ENCODE measurements at places on chromosomes 1 and 21. TPM values are rescaled to one million over a fixed set of nuclear protein-coding genes. Genes with fewer than 3 reads are reported as not detected.
A peak's percentile ranks its signal among the peaks of the same experiment; 100 is the strongest.

The TMPRSS2 gene
- not detected for total RNA-seq

The KIRREL1 gene
- total RNA-seq = not detected

The PDZK1IP1 gene
- not detected for total RNA-seq

The ARHGEF19 gene
- total RNA-seq = 16.7 TPM

The SERPINC1 gene
- total RNA-seq = not detected

The HAO2 gene
- total RNA-seq = not detected

The PCAT6 gene
- total RNA-seq = not detected

The FAAH gene
- total RNA-seq = 7.7 TPM

The ADGRB2 gene
- total RNA-seq = 2.0 TPM

The LINGO4 gene
- 0.52 TPM for total RNA-seq

The STUM gene
- total RNA-seq = not detected

The IL24 gene
- total RNA-seq = not detected

The CD48 gene
- 329 TPM for total RNA-seq

The PIGR gene
- not detected for total RNA-seq

GRCh38 chr1:85295006-85295431, 18.6 kb upstream of the BCL10 start:
- DNase-seq = no peak

- no peak for DNase-seq
Measured at GRCh38 chr1:211349741-211350140, 23.1 kb downstream of the TRAF5 start.

DNA sequence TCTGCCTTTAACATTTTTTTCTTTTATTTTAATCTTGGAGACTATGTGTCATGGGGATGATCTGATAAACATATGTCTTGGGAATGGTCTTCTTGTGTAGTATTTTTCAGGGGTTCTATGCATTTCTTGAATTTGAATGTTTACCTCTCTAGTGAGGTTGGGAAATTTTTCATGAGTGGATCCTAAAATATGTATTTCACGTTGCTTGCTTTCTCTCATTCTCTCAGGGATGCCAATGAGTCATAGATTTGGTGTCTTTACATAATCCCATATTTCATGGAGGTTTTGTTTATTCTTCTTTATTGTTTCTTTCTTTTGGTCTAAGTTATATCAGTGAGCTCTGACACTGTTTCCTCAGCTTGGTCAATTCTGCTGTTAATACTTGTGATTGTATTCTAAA, 1237.2 kb downstream of the PLA2G4A start:
- DNase-seq = no peak

- DNase-seq = no peak
Measured at GRCh38 chr1:239443361-239443760, 57.0 kb downstream of the CHRM3 start.

GRCh38 chr1:201896951-201897391, 8.3 kb downstream of the SHISA4 start:
- DNase-seq = no peak

GRCh38 chr1:110348771-110349170, 9.6 kb downstream of the RBM15 start:
- no peak for DNase-seq

- no peak for DNase-seq
Measured at GRCh38 chr1:236604905-236605806, 840 bp upstream of the HEATR1 start.

DNA sequence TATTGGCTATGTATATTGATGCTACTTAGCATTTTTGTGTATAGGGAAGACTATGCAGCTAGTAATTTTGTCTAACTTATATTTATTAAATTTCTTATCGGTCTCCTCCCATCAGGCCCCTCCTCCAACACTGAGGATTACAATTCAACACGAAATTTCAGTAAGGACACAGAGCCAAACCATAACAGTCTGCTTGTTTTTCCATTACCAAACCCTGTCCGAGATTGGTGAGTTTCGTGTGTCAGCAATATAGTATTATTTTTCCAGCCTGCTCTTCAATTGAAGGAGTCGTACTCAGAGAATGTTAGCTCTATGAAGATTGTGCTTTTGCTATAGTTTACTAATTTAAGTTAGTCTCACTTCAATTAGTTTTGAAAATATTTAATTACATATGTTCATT, 1495.3 kb downstream of the MRPL39 start:
- DNase-seq = no peak

DNA sequence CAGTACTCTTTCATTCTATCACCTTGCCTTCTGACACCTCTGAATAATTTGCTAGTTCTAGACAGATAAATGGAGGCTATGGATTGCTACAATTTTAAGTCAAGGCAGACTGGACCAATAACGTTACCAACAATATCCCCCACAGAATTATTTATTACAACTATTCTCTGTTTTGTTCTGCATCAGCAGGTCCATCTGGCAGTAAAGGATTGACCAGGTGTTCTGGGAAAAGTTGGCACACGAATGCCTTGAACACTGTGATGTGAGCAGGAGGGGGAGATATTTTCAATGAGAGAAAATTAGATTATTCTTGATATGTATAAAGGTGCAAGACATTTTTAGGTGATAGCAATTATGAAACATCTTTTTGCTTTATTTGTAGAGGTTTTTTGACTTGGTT, 718.8 kb upstream of the TMPRSS15 start:
- DNase-seq = no peak

DNA sequence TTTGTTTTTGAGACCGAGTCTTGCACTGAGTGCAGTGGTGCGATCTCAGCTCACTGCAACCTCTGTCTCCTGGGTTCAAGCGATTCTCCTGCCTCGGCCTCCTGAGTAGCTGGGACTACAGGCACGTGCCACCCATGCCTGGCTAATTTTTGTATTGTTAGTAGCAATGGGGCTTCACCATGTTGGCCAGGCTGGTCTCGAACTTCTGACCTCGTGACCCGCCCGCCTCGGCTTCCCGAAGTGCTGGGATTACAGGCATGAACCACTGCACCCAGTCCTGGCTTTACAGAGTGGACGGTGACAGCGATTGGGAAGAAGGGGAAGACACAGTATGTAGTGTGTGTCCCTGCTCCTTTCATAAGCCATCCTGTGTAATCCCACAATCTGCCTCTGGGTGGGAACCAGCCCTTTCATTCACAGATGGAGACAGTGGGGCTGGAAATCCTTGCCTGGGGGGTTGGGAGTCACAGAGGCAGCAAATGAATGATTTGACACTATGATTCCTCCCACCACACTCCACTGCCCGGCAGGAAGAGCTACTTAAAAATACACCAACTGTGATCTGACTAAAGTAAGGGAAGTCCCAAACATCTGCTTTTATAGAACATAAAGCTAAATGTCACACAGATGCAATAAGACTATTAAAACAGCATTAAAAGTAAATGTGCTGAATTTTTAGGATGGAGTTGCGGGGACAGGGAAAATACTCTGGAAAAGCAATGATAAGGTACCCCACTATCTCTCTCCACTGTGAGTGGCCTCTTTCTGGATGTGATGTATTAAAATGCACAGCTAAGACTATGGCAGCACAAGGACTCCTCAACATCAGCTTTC, 4.5 kb downstream of the PARP1 start:
- DNase-seq = no peak

GRCh38 chr1:72462186-72462905, 180.0 kb upstream of the NEGR1 start:
- no peak for DNase-seq

- peak; percentile 52 for DNase-seq
Measured at GRCh38 chr1:28737307-28738132, 780 bp downstream of the YTHDF2 start.

GRCh38 chr21:15894596-15894995, 164.8 kb downstream of the USP25 start:
- DNase-seq = no peak

GRCh38 chr1:170674986-170675385, 11.1 kb downstream of the PRRX1 start:
- DNase-seq = no peak

GRCh38 chr1:12678350-12678749, 34.5 kb downstream of the AADACL4 start:
- no peak for DNase-seq

DNA sequence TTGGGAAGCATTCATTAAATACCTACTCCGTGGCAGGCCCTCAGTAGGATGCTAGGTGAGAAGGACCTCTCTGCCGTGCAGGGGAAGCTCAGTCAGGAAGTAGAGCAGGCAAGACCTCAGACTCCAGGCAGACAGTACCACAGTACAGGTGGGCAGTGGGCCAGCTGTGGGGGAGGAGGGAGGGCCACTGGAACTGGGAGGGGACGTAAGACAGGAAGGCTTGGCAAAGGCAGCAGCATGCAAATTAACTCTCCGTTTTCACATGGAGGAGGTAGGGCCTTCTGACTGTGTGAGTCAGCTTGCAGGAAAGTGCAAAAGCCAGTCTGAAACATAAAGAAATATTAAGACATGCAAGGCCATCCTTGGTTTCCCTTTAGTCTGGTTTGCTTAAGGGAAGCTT, 157.7 kb downstream of the TRIM33 start:
- DNase-seq = no peak

- DNase-seq = no peak
Measured at GRCh38 chr1:106678279-106679050, 378.0 kb upstream of the PRMT6 start.

DNA sequence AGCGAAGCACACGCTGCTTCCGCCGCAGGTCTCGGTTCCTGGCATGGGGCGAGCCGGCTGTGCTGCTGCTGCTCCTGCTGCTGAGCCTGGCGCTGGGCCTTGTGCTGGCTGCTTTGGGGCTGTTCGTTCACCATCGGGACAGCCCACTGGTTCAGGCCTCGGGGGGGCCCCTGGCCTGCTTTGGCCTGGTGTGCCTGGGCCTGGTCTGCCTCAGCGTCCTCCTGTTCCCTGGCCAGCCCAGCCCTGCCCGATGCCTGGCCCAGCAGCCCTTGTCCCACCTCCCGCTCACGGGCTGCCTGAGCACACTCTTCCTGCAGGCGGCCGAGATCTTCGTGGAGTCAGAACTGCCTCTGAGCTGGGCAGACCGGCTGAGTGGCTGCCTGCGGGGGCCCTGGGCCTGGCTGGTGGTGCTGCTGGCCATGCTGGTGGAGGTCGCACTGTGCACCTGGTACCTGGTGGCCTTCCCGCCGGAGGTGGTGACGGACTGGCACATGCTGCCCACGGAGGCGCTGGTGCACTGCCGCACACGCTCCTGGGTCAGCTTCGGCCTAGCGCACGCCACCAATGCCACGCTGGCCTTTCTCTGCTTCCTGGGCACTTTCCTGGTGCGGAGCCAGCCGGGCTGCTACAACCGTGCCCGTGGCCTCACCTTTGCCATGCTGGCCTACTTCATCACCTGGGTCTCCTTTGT, 2.6 kb downstream of the TAS1R3 start:
- no peak for DNase-seq

DNA sequence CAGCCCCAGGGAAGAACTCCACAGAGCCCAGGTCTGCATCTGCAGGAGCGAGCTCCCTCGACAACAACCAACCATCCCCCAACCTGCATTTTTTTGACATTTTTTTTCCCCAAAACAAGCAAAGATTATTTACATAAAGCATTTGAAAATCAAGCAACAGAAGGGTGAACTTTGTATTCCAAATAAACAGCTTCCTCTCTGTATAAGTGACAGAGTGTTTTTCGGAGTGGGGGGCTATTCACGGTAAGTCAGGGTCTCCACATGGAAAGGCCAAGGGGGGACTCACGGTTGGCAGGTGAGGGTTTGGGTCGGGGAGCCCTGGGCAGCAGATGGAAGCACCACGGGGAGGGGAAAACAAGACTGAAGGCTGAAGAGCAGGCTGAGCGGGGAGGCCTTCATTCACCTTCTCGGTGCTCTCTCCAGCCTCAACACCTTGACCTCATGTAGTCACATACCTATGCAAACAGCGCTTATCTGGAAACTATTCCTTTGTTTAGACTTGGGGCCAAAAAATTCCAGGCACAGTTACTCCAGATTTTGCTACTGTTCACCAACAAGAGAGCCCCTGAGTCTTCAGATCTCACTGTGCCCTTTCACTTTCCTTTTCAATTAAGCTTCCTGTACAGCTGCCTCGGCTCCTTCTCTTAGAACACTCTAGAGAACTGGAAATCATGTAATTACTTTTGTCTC, 27.6 kb downstream of the C2CD2 start:
- peak; percentile 60 for DNase-seq

DNA sequence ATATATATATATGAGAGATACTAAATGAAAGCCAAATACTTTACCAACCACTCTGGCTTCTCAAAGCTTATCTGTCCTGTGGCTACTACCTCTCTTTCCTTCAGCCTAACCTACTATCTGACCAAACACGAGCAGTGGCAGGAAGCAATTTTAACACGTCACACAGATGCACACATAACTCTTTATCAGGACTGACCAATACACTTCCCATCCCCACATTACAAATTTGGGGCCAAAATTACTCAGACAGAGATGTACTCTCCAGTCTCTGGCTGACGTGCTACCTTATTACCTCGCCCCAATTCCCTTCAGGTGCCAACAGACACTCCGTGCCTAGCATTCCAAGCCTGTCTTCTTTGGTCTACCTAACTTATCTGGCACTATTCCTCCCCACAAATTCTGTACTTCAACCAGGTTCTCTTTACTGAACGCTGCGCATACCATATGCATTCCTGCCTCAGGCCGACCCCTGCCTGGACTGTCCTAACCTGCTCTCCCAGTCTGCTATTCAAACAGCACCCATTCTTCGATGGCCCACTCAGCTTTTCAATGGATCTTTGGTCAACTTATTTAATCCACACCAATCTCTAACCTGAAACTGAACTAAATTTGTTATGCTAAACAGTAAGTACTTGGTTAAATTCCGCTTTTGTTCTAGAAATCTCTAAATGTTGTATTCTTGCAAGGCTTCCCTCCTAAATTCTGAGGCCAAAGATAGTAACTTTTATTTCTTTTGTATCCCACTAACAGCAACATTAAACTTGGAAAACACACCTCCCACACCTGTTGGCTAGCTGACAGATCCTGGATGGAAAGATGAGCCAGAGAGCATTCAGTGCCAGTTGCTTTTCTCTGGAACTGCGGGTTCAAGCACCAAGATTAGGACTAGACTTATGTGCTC, 27.9 kb downstream of the RERE start:
- DNase-seq = no peak

DNA sequence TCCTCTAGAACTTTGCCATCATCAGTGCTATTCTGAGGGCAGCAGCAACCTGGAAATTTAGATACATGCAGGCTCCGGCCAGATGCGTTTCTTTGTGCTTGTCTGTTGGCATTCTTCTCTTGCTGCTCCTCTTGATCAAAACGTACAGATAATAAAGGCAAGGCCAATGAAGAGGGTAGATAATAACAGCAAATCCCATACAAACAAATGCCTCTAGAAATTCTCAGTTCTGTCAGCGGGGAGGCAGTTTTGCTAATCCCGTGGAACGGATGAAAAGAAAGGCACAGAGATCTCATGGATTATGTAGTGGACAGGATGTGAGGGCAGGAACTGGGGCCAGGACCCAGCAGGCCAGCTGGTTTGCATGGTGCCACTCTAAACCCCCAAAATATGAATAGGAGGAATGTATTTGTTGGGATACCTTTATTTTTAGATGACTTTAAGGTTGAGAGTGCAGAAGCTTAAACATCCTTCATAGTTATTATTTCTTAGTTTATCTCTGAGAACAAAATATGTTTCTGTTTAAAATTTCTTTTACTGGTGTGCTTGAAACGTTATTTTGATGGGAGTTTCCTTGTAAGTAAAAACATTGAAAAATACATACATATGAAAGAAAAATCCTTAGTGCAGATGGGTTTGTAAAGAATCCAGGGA, 1.5 kb downstream of the ITSN1 start:
- no peak for DNase-seq

- DNase-seq = no peak
Measured at GRCh38 chr1:101993710-101994109, 3.0 kb downstream of the OLFM3 start.
